ENCODE measurements at places on chromosomes 5 and 9.

DNA sequence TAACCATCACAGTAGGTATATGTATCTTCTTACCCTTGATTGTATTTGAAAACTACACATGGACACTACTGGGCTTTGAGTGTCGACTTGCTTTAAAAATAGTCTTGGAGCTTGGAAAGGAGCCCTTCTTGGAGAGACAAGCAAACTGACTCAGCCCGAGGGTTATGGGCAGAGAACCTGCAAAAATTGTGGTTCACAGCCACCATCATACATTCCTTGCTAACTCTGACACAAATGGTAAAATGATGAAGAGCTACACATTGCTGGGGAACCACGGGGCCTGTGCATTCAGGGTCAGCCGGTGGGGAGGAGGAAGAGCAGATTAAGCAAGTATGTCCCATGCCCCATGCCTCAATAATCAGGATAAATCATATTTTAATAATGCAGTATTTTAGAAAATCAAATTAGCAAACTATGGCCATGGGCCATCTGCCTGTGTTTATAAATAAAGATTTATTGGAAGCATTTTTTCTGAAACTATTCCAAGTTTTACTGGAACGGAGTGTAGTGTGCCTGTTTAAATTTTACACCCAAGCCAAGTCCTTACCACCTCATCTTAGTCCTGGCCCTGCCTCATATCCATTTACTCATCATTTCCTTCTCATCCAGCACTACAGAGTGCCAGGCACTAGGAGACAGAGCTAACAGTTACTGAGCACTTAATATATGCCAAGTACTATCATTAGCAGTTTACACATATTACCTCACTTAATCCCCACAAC, 195.7 kb downstream of the PALM2AKAP2 start:
- DNase-seq = no peak

- DNase-seq = no peak
Observed at GRCh38 chr5:60147791-60148190, 254.3 kb upstream of the PDE4D start.

GRCh38 chr9:135394131-135394530, 85.5 kb upstream of the PPP1R26 start:
- DNase-seq = no peak

- no peak for DNase-seq
Observed at GRCh38 chr5:18000744-18001143, 366.5 kb downstream of the TAF11L14 start.

DNA sequence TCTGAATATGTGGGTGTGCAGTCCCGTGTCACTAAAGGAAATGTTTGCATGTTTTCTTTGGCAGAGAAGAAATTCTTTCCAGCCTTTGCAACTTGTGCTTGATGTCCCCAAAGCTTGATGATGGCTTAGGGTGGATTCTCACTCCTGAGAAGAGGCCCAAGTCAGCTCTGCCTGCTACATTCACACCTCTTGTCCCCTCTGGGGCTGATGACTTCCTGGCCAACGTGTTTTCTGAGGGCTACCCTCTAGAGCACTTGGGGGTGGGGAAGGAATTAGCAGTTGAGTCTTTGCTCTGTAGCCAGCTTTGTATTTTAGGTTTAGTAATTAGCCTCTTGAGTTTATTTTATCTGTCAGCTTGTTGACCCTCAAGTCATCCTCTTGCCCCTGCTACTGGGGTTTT, 19.7 kb downstream of the CYSTM1 start:
- DNase-seq = no peak

- no peak for DNase-seq
Observed at GRCh38 chr9:20508242-20508641, 114.1 kb downstream of the MLLT3 start.

DNA sequence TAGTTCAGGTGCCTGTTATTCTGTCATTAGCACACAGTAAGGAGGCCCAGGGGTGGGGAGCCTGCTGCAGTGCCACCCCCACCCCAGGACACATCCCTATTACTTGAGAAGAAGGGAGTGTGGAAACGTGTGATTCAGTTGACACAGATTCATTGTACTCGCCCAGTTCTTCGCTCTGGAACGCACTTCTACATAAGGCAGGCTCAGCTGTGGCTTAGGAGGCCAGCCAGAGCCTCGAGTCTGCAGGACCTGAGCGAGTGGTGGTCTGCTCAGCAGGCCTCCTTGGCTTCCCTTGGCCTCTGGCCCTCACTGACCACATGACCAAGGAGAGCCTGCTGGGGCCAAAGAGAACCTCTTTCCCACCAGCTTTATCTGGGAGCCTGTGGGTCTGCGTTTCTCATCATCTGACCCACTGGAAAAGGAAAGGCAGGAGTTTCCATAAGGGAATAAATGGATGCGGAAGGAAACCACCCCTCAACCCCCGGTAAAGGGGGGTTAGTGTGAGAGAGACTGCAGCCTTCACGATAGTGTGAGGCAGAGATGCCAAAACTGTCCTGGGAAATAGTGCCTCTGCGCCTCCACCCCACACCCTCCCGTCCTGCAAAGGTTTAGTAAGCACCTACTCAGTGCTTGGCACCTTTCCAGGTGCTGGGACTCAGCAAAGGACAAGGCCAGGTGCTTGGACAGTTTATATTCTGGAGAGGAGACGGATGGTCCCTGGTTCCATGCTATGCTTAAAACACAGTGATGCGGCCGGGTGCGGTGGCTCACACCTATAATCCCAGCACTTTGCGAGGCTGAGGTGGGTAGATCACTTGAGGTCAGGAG, 73.7 kb downstream of the PPARGC1B start:
- no peak for DNase-seq

GRCh38 chr9:19988281-19988680, 199.4 kb upstream of the SLC24A2 start:
- no peak for DNase-seq
